ENCODE measurements at places on chromosomes 4 and X. TPM values are rescaled to one million over a fixed set of nuclear protein-coding genes. Genes with fewer than 3 reads are reported as not detected.

PCDH10 gene
- under 0.01 TPM for total RNA-seq

GPRASP3 gene
- total RNA-seq, result 4.7 TPM

BBS7 gene
- total RNA-seq, result 11.7 TPM

CYSLTR1 gene
- under 0.01 TPM for total RNA-seq

NAA11 gene
- not detected for total RNA-seq

CPLX1 gene
- under 0.01 TPM for total RNA-seq

SH2D1A gene
- not detected for total RNA-seq

PNCK gene
- total RNA-seq, result not detected

MAGIX gene
- total RNA-seq, result 0.39 TPM

CNKSR2 gene
- not detected for total RNA-seq

HTRA3 gene
- total RNA-seq, result 1.4 TPM

ZNF732 gene
- total RNA-seq, result 0.63 TPM

SYTL4 gene
- total RNA-seq, result 16.8 TPM

GLUD2 gene
- 0.63 TPM for total RNA-seq

NEXMIF gene
- total RNA-seq, result not detected

VEGFC gene
- total RNA-seq, result 0.77 TPM

F8A2 gene
- not detected for total RNA-seq

COL4A5 gene
- total RNA-seq, result 34.9 TPM

SOWAHD gene
- not detected for total RNA-seq

HTN3 gene
- not detected for total RNA-seq

ZNF518B gene
- total RNA-seq, result 16.3 TPM

FAM47A gene
- not detected for total RNA-seq

CCDC158 gene
- total RNA-seq, result not detected

GLRA3 gene
- not detected for total RNA-seq

RPL34 gene
- total RNA-seq, result 741 TPM

MSX1 gene
- 2.1 TPM for total RNA-seq

ARHGAP6 gene
- 0.39 TPM for total RNA-seq

PRKG2 gene
- total RNA-seq, result not detected

KLHL13 gene
- 0.38 TPM for total RNA-seq

CXCL8 gene
- total RNA-seq, result 35.7 TPM

PRPS1 gene
- total RNA-seq, result 23.0 TPM

RRH gene
- not detected for total RNA-seq

CD38 gene
- total RNA-seq, result 3.6 TPM

ITIH6 gene
- not detected for total RNA-seq

CPZ gene
- not detected for total RNA-seq

GPR119 gene
- not detected for total RNA-seq

RBM46 gene
- not detected for total RNA-seq

PABPC5 gene
- 0.90 TPM for total RNA-seq

FOXR2 gene
- total RNA-seq, result not detected

TMEM255A gene
- total RNA-seq, result not detected

NPFFR2 gene
- total RNA-seq, result not detected

TMSB15A gene
- total RNA-seq, result 1.4 TPM

GAGE12H gene
- total RNA-seq, result not detected

HAUS7 gene
- 13.9 TPM for total RNA-seq

GDPD2 gene
- total RNA-seq, result not detected

GPC3 gene
- total RNA-seq, result not detected

SLC6A14 gene
- not detected for total RNA-seq

TACR3 gene
- total RNA-seq, result not detected

CXXC4 gene
- under 0.01 TPM for total RNA-seq

ZFP92 gene
- 0.39 TPM for total RNA-seq

LNX1 gene
- total RNA-seq, result 4.0 TPM

LDB2 gene
- total RNA-seq, result 360 TPM

Measured in dermis microvascular lymphatic vessel endothelial cell (primary cell).